Bone marrow (tissue), 2 donors: ENCODE measurements at places on chromosomes 13 and 19.

DNA sequence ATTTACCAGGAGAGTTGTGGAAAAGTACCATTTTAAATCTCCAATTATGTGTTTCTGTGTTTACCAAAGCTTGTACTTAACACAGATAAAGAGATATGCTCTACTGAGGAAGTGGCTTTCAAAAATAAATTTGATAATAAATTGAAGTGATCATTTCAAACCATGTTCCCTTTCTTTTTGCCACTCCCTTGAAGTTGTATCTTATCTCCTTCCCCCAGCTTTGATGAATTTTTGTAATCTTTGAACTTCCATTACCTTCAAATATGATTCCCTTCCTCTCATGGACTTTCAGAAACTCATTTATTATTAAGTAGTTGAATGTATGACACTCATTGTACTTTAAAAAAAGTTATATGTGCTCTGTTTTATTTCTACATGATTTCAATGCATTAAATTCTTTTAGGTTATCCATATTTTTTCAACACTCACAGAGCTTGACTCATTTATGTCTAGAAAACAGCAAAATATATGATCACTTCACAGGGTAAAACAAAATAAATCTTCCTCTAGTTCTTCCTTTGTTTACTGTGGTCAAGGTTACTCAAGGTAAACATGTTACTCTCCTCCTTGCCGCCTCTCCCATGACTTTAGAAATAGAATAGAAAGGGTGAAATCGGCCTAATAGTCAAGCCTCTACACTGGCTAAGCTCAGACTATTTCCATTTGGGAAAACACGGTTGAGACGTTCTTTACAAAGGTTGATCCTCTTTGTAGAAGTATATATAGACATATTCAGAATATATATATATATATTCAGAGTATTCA lies 251.2 kb upstream of the SPRY2 start:
- DNase-seq = no peak

DNA sequence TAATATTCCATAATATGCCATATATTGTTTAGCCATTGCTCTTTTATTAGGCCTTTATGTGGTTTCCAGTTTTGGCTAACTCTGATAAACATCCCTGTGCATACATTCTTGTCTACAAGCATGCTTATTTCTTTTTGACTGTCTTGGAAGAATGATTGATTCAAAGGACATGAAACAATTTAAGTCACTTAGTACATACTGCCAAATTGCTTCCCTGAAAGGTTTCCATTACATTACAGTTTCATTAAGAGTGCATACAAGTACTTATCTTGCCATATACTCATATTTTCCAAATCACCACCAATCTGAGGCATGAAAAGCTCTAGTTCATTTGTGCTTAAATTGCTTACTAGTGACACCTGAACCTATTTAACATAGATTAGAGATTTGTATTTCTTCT lies 113.9 kb downstream of the OXGR1 start:
- no peak for DNase-seq

- peak; percentile 85 for DNase-seq
Measured at GRCh38 chr13:48155848-48156247, 60.9 kb upstream of the MED4 start.

GRCh38 chr19:2275588-2276428 lies 6.2 kb downstream of the PEAK3 start:
- no peak for DNase-seq

GRCh38 chr13:30371649-30372265 lies 50.5 kb upstream of the UBE2L5 start:
- DNase-seq = peak; percentile 80
